ENCODE measurements at places on chromosomes 12 and 14.

DNA sequence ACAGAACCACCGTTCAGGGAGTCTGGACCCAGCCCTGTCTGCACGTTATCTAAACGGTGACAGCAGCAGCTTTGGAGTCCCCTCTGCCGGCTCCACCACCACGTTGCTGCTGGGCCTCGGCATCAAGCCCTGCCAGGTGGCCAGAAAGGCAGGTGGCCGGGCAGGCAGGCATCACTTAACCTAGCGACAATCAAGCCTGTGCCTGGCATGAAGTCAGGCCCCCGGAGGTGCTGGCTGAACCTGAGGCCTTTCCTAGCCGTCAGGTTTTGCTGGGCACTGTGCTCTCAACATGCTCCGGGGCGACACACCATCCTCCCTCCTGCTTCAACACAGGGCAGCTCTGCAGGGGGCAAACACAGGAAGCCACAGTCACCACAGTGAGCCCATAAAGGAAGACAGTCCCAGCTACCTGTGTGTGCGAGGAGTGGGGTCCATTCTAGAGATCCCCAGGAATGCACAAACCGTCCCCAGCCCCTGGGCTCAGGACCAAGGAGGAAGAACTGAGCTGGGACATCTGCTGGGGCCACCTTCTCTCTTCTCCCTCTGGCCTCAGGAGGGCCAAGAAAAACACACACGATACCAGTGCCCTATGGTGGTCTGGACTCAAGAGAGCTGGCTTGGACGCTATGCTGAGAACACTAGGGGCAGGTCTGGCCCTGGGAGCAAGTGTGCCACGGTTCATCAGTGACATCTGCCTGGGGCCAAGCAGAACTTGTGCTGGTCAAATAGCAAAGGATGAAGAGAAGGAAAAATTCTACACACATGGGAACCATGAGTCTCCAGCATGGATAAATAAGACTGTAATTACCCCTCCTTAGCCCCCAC lies 44.7 kb downstream of the CCDC88C start:
- no peak for DNase-seq

DNA sequence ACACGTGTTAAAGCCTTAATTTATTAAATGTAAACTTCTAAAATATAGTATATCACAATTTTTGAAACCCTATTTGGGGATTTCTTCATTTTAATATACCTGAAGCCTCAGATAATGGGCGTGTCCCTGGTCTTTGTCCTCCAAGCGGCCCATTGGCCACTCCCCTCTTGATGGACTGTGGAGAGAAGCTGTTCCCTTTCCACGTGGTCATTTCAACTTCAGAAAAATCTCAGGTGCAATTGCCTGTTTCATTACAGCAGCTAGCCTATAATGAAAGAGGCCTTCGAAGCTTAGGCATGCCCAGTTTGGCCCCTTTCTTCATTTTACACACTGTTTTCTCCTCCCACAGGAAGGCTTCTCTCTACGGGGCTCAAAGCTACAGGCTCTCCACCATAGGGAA lies 131.4 kb upstream of the ARHGAP5 start:
- DNase-seq, result no peak

DNA sequence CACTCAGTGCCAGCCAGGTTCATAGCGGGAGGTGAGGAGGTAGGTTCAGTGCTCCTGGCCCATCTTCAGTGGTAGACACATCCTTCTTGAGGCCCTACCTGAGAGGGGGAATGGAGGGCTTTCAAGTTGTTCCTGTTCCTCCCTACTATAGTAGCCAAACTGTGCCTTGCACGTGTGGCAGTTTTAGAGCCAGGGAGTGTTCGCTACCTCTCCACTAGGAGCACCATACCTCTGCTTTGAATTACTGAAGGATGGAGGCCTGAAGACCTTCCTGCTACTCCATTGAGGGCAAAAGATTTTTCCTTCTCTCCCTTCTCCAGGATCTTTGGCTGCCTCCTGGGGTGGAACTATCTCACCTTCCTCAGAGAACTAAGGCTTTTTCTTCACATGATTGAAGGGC lies 5.9 kb upstream of the ALG10 start:
- no peak for DNase-seq

- no peak for DNase-seq
These were observed 111.5 kb downstream of the NUBPL start for GRCh38 chr14:31672709-31673108.

GRCh38 chr12:68175557-68176061 lies 16.1 kb upstream of the IFNG start:
- DNase-seq, result no peak

- DNase-seq, result no peak
These were observed 465.8 kb upstream of the SYT1 start for GRCh38 chr12:78398750-78399149.

- DNase-seq, result peak; percentile 18
These were observed 7.3 kb downstream of the IL31 start for GRCh38 chr12:122166422-122167349.

- DNase-seq, result peak; percentile 53
These were observed 21.1 kb downstream of the GSC start for GRCh38 chr14:94748667-94749347.

GRCh38 chr12:9378430-9378835 lies 170.2 kb upstream of the PZP start:
- DNase-seq, result no peak

DNA sequence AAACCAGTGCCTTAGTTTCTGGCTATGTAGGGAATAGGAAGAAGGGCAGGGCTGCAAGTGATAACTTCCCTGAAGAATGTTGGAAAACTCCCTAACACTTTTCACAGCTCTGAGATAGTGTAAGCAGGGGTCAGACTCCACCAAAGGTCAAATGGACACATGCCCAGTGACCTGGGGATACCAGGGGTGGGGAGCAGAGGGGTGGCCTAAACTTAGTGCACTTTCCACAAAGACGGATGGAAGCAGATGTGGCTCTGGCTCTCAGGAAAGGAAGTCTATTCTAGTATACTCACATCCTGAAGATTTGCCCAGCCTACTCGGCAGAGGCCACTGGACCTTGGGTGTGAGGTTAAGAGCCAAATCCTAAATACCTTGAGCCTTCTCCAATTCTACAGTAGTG lies 285.8 kb downstream of the NUAK1 start:
- DNase-seq, result no peak

- no peak for DNase-seq
These were observed 324.6 kb upstream of the DIO3 start for GRCh38 chr14:101236496-101237251.

All from eye (tissue), 1 donor.